ENCODE measurements at places on chromosomes 6 and 20.

DNA sequence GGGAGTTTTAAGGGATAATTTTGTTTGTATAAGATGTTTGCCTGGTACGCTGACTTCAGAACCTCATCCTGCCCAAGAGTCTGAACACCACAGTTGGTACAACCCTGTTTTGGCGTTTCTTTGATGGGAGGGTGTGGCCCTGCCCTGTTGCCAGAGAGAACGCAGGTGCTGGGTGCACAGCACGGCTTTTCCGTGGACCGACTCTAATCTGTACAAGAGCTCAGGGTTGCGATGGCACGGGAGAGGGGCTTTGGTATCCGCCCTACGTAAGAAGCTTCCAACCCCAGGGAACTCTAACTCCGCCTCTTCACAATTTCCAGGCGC is 1.3 kb downstream of the CYP24A1 start:
- DNase-seq = no peak

- DNase-seq = no peak
Observed at GRCh38 chr6:152905551-152906299, 77.1 kb downstream of the FBXO5 start.

- no peak for DNase-seq
Observed at GRCh38 chr6:132167929-132168892, 217.0 kb upstream of the CCN2 start.

DNA sequence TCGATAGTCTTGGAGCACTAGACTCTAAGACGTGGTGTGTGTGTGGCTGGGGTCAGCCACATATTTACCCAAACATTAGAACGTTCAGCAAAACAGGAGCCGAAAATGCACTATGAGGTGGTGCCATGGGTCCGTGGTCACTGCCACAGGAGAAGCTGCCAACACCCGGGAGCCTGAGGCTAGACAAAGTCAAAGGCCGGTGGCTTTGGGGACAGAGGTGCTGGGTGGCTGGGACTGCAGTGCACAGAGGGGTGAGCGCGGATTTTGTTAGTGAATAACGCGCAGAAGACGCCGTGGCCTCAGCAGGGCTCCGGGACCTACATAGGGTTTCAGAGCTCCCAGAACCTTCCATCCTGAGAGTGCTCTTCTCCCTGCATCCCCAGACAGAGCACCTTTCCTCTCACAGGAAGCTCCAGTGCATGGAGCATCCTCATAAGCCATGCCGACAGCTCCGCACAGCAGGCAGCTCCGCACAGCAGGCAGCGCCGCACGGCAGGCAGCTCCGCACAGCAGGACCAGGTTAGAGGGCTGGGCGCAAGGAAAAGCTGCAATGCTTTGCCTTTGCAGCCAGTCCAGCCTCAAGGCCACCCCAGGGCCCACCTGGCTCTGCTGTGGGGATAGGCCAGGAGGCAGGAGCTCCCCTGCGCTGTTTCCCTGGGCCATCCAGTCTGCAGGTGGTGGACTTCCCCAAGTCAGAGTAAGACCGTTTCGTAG is 304.1 kb downstream of the TAF4 start:
- DNase-seq = no peak

GRCh38 chr20:17822039-17822438 is 122.3 kb downstream of the BANF2 start:
- DNase-seq = peak; percentile 7

DNA sequence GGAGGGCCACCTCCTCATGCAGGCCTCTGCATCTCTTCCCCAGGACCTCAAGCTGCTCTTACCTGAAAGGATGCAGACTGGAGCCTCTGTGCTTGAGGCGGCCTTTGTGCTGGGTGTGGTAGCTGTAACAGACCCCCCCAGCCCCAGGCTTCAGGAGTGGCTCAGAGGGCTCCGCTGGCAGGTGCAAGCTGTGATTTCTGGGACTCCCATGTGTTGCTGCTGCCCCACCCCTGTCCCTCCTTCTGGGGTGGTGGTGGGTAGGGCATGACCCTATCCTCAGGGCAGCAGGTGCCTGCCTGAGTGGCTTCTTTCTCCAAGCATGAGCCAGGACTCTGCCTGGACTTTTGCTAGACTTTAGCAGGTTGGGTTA is 121.2 kb downstream of the SULF2 start:
- no peak for DNase-seq

GRCh38 chr6:11263291-11263775 is 30.9 kb upstream of the NEDD9 start:
- no peak for DNase-seq

GRCh38 chr20:16672299-16672698 is 57.5 kb upstream of the SNRPB2 start:
- no peak for DNase-seq

- DNase-seq = peak; percentile 36
Observed at GRCh38 chr6:25612666-25613065, 39.3 kb upstream of the SCGN start.

GRCh38 chr6:136566851-136567250 is 16.6 kb upstream of the MAP7 start:
- DNase-seq = no peak

GRCh38 chr6:138914701-138915100 is 73.4 kb downstream of the REPS1 start:
- DNase-seq = no peak

DNA sequence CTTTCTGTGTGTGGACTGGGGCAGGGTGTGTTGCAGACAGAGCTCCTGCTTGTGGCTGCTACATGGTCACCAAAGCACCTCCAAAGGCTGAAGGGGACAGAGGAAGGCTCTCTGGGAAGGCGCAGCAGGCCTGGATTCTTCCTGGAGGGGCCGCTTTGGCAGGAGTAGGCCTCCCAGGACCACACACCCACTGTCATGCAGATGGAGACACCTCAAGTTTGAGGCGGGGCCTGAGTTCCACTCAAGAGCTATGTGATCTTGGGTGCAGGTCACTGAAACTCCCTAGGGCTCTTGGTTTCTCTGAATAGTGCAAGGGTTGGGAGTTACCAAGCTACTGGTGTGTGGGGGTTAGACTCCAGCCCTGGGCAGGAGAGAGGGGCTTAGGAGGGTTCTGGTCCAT is 27.9 kb downstream of the EFCAB8 start:
- no peak for DNase-seq

- no peak for DNase-seq
Observed at GRCh38 chr6:115443825-115444478, 616.7 kb downstream of the FRK start.

DNA sequence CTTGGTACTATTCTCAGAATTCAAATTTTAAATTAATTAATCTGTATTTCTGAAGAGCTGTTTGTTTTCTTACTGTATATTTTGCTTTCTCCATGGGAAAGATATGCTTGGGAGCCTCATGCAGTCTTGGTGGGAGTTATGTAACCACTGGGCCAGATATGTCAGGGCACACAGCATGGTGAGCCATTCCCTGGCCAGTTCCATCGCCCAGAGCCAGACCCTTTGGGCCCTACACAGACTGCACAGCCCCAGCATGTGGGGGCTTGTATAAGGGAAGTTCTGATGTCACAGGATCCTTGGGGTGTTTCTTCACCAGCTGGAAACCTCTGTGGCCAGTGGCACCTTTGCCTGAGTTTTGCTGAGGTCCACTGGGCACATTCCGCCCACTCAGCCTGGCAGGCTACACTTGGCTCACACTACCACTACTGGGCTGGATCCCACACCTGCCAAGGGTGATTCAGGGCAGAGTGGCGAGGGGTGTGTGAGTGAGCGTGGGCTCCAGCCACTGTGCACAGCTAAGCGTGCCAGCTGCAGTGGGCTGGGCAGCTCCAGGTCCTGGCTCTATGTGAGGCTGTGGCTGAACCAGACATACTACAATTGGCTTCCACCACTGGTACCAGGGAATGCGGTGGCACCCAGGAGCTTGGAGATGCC is 293.5 kb downstream of the ARHGAP18 start:
- DNase-seq = no peak

- peak; percentile 86 for DNase-seq
Observed at GRCh38 chr6:72748759-72749158, 126.9 kb downstream of the KCNQ5 start.

DNA sequence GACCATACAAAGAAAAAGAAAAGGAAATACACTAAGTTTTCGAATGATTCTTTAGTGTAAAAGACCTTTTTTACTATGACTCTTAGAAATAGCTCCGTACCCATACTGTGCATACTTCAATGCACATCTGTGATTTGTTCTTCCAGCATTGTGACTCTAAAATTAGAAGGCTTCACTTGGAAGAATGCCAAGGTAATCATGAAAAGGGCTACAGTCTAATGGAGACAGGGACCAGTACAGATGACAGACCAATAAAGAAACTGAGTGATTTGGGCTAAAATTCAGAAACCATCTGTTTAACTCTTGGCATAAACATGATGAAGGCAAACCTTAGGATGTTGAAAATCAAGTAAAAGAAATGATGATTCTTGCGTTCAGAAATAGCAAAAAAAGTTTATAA is 46.3 kb downstream of the CYP39A1 start:
- no peak for DNase-seq

- no peak for DNase-seq
Observed at GRCh38 chr6:5726976-5727718, 279.6 kb downstream of the NRN1 start.

DNA sequence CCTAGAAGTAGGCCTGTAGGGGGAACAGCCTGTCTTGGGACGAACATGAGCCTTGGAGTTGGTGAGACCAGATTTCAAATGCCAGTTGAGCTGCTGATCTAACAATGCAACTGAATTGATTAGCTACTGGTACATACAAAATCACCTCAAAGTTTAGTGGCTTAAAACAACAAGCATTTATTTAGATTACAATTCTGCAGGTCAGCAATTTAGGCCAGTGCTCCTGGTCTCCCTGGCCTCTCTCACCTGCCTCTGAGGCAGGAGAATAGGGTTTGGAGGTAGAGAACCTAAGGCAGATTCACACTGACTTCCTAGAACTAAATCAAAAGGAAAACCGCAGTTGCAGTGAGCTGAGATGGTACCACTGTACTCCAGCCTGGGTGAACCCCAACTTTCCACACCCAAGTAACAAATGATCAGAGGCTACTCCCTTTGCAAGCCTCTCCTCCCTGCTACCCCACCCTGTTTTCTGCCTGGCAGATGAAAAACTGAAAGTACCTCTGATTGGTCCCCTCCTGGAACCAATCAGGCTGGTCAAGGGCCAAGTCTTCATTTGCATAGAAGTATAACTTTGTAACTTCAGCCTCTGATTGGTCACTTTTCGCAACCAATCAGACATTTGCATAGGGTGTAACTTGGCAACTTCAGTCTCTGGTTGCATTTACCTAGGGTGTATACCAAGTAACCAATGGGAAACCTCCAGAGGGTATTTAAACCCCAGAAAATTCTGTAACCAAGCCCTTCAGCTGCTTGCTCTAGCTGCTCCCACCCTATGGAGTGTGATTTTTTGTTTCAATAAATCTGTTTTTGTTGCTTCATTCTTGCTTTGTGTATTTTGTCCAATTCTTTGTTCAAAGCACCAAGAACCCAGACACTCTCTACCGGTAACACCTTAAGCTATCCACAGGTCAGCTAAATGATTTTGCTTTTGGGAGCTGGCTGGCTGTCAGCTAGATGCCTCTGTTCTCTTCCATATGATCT is 8.1 kb upstream of the UBR2 start:
- DNase-seq = peak; percentile 72

DNA sequence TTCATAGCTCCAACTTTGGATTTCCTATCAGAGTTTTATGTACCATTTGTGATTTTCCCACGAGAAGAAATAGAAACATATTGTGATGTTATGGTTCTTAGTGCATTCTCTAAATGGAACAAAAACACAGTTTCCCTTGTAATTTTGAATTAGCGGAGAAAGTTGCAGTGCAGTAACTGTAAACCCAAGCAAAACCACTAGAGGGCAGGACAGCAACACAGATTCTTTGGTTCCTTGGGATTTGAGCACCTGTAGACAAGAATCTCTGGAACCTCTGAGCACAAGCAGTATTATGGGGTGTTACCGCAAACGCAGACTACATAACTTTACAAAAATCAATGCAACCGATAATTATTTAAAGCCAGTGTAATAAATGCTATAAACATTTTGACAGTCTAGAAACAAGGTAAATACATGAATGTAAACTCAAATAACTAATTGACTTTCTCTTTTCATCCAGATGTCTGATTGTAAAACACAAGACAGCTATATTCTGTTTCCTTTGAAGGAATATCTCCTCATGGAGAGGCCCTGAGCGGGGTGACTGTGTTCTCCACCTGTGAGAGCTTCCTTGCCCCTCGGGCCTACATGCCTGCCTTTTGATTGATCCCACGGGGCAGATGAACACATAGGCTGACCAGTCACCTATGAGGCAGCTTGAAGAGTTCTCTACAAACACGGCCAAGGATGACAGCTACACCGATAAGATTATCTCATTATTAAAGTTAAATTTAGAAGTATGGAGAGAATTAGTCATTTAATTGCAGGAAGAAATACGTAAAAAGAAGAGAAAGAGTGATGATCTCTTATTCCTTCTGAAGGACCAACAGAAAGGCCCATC is 67.5 kb upstream of the COL21A1 start:
- peak; percentile 47 for DNase-seq

DNA sequence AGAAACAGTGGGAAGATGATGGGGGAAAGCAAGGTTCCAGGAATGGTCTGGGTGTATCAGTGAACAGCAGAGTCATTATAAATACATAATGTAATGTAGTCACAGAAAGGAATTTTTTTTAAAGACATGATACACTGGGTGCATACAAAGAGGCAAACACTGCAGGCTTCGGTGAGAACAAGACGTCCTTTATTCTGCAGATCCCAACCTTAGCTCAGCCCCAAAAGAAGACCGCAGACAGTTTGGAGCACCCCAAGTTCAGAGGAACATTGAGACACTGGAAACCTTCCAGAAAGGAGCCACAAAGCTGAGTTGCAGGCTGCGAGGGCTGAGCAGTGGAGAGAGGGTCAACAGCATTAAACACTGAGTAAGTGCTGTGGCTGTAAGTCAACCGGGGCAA is 30.6 kb upstream of the FOXC1 start:
- DNase-seq = no peak

- no peak for DNase-seq
Observed at GRCh38 chr6:25831532-25832306, at the start of gene SLC17A1. SLC17A1 (minus strand) TSS chr6:25832052; CDS start chr6:25830557, 1,495 bp downstream.

GRCh38 chr6:142395768-142396231 is 94.0 kb downstream of the ADGRG6 start:
- no peak for DNase-seq

DNA sequence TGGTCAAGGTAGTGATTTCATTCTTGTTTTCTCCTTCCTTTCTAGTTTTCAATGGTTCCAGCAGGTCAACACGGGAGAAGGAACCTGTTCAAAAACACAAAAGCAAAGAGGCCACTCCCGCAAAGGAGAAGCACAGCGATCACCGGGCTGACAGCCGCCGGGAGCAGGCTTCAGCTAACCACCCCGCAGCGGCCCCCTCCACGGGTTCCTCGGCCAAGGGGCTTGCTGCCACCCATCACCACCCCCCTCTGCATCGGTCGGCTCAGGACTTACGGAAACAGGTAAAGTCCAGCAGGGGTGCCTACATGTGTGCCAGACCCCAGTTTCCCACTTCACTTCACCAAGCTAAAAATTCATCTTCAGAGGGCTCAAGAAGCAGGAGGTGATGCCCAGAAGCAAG is 175.6 kb downstream of the DTNBP1 start:
- no peak for DNase-seq

Data from NB4 (cell line).